NCI-H1436 (cell line): ENCODE measurements at places on chromosomes 7 and 10.

DNA sequence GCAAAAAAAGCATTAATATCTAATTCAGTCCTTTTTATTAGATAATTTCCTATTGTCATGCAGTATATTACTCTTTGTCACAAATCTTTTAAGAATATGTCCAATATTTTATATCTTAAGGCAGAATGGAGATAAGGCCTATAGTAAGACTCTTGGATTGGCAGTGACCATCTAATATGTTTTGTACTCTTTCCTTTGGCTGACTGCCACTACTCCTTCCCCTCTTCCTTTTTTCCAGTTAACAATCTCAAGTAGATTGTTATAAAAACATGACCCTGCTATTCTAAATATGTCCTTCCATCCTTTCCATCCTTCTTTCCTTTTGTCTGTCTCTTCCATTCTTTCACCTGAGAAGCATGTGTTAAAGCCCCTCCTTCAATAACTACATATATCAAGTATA is 92.8 kb upstream of the TMEM168 start:
- DNase-seq: no peak

- DNase-seq: no peak
Observed at GRCh38 chr10:112990271-112990670, 40.2 kb downstream of the TCF7L2 start.

DNA sequence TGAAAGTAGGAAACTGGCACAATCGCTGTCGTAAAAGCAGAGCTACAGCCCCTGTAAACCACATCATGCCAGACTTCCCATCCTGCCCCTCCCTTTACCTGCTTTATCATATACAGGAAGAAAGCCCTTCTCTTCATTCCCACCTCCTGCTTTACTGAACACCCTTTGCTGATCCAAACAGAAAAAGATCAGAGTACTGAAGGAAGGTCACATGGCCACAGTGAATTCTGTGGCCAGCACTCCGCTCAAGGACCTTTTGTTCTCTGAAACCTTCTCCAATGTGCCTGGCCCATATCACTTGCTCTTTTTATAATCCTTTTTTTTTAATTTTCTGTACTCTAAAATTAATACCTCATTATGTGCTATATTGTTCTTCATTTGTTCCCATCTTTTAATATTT is 108.8 kb upstream of the LRGUK start:
- DNase-seq: no peak

DNA sequence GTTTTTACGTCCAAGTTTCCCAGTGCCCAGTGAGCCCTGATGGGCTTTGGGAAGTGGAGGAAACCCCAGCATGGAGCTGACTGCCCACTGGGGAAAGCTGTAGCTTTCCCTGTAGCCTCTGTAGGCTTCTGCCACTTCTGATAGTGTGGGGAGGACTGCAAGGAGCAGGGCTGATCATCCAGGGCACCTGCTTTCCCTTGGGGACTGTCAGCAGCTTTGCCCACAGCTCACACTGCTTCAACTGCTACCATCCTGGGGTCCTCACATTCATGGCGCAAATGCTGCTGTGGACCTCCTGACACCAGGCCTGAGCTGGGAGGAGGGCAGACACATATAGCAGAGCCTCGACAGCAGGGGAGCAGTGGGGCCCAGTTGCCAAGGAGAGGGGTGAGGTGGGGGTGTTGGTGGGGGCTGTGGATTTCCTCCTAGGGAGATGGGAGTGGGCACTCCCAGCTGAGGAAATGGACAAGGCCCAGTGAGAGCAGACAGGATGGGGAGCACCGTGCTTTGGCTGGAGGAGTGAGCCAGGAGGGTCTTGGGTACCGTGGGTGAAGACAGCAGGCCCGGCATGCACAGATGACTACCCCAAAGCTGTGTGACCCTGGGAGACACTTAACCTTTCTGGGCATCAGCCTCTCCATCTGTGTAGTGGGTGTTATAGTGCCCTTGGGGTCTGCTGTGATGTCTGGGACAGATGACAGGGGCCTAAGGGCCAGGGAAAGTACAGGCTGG is 16.2 kb downstream of the RAMP3 start:
- DNase-seq: no peak

- DNase-seq: peak; percentile 88
Observed at GRCh38 chr10:74640134-74640921, 186.1 kb upstream of the KAT6B start.

- DNase-seq: no peak
Observed at GRCh38 chr7:132455378-132455777, 120.9 kb downstream of the PLXNA4 start.

DNA sequence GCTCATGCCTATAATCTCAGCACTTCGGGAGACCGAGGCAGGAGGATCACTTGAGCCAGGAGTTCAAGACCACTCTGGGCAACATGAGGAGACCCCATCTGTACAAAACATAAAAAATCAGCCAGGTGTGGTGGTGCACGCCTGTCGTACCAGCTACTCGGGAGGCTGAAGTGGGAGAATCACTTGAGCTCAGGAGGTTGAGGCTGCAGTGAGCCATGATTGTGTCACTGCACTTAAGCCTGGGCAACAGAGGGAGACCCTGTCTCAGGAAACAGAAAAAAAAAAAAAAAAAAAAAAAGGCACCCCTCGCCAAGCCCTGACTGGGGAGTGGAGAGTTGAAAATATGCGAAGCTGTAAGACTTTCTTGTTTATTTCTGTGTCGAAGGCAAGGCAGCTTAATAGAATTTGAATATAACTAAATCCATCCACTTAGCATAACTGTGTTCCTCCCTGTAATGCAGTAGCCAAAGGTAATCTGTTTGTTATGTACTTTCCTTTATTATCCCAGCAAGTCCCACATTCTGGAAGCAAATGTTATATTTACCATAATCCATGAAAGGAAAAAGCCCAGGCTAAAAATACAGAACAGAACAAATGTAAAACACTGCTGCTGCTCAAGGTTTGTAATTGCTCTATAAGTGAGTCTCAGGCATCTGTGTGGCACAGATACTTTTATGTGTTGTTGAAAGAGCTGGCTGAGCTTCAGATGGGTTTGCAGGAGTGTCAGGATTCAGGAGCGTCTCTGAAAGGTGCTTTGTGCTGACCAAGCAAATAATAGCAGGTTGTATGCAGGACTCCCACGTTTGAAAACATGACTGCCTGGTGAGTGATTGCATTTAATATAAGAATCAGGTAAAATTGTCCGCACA is 127.2 kb downstream of the CELF2 start:
- DNase-seq: no peak

DNA sequence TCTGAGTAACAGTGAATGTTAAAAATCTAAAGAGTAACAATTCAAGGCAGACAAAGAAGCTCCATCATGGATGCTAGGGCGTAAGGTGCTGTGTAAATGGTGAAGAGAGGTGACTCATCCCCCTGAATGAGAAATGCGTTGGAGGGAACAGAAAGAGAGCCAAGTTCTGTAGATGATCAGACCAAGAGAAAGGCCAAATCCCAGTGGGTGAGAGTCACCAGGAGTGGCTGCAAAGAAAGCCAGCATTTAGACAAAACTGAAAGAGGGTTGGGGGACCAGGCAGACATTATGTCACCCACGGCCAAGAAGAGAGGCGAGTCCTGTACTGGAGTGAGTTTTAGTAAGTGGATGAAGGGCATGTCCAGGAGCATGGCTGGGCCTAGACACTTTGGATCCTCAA is 153.1 kb downstream of the TRIL start:
- no peak for DNase-seq

GRCh38 chr7:124162667-124163066 is 129.8 kb upstream of the TMEM229A start:
- no peak for DNase-seq

DNA sequence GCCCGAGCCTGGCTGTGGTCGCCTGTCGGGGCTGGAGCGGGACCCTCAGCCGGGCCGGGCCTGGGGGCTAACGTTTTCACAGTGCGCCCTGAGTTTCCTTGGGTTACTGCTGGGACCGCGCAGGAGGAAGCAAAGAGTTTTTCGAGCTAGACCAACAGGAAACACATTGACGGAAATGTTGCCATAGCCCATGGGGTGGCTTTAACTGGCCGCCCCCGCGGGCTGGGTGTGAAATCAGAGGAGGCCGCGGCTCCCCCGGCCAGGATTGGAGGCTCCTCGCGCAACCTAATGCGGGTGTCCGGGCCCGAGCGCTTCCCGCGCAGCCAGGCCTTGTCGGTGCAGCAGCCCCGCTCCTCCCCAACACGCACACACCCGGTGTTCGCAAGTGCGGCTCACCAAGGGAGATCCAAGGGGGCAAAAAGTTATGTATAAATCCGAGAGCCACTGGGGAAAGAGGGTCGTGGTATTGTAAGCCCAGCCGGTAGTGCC is 1.9 kb downstream of the HHEX start:
- no peak for DNase-seq

GRCh38 chr7:25727876-25728275 is 424.1 kb upstream of the NFE2L3 start:
- DNase-seq: no peak

GRCh38 chr7:104998040-104998752 is 15.8 kb upstream of the KMT2E start:
- DNase-seq: no peak

- no peak for DNase-seq
Observed at GRCh38 chr10:21593986-21594385, 60.0 kb downstream of the MLLT10 start.
